ENCODE measurements at places on chromosomes 3 and 15.

DNA sequence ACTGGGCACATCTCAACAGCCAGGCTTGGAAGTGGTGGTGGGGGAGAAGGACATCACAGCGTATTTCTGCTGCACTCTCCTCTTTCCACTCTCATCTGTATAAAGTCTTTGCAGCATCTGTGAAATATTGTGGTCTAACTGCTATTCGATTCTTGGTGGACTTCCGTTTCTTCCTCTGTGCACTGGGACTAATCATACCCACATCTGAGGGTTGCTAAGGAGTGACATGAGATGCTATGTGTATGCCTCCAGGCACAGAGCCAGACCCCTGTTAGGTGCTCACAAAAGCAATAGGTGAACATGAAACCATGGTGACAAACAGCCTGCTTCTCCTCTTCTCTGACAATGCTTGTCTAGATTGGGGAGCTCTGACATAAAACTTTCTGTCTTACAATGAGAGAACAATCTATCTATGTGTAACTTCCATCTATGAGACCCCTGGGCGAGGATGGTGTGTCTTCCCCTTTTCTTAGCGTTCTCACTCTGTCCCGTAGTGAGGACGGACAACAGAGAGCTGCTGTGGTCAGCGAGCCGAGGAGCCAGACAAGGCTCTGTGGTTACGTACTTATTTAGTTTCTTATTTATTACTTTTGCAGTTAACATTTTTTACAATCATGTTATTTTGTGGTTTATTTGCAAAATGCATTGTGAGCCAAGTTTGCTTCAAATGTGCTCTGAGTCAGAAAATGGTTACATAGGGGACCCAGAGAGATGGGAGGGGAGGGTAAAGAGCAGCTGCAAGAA lies 196.7 kb upstream of the TPRG1 start:
- DNase-seq: peak; percentile 37

- DNase-seq: no peak
Measured at GRCh38 chr3:150697646-150698045, 6.1 kb downstream of the ERICH6 start.

DNA sequence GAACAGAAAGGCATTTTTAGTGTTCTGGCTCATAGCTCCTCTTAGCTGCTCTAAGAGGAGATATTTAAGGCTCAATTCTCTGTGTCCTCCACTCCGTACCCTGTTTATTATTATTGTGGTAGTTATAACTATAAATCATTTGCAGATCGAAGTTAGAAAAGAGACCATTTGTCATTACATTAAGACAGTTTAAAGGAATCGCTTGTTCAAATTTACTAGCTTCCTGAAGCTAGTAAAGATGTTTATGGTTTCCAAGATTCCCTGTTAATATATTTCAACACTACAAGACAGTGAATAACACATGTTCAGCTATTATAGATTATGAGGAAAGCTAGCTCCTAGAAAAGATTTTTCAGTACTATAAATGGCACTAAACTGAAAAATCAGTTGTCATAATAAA lies 12.6 kb downstream of the ATXN7 start:
- DNase-seq: no peak

DNA sequence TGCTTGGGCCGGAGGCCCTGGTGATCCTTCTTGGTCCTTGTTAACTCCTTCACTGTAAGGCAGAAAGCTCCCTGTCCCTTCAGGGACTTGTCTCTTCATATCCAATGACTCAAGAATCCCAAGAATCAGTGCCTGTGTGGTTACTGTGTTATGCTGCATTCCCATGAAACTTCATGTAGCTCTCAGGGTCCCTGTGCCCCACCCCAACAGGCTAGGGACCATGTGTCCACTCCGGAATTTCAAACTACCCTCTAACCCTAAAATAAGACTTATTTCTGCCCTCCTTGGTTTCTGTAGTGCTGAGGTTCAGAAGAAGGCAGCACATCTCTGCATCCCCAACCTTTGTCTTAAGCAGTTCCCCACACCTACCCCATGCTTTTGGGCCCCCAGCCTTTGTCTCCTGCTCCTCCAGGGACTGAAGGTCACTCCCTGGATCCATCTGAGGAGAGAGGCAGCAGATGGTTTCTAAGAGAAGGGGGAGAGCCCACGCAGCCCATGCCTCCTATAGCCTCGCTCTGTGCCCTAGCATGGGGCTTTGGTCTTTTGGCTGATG lies 531 bp upstream of the MAP1A start:
- DNase-seq: peak; percentile 36

GRCh38 chr3:50666837-50667236 lies 7.9 kb upstream of the DOCK3 start:
- no peak for DNase-seq

DNA sequence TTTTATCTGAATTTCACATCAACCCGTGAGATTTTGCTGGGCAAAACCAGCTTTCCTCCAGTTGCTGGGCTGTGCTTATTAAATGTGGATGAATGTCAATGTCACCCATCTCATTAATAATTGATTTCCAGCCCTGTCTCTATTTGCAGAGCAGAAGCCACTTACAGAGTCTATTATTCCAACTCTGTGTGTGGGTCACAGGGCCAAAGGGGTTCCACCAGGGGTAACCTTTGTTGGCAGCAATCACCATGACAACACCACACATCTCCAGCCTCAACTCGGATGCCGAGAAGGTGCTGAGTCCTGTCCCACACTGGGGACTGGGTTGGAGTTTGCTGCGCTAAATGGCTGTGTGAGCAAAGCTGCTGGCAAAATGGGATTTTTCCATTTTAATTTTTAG lies 51.1 kb upstream of the WNT5A start:
- DNase-seq: no peak

- peak; percentile 97 for DNase-seq
Measured at GRCh38 chr3:111904376-111905241, 45.5 kb downstream of the PHLDB2 start.

DNA sequence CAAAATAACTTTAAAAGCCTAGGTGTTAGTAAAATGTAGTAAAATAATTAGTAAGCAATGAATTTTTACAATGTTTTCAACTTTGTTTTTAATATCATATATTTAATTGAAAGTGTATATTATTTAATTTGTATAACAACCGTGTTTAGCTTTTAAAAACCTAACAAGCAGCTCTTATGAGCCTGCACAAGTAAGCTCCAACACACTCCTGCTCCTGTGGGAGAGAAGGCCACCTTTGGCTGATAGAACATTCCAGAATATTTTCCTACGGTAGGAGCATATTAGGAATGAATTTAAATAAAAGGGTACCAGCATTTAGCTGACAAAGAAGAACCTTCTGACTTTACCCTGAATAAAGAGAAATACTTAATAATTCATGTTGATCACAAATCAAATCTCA lies 40.3 kb upstream of the TM4SF1 start:
- no peak for DNase-seq

DNA sequence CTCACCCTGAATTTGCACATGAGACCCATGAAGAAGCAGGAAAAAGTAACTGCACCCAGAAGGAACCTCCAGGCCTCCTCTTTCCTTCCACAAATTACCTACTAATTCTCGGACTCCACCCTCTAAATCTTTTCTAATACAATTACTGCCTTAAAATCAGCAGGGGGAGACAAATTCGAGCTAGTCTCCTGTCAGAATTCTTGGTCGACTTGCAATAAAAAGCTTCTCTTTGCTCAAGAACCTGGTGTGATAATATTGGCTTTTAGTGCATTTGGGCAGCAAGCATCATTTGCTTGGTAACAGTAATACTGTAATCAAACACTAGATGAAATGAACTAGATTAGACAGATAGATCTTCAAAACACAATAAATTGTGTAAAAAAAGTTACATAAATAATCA lies 281.9 kb downstream of the RAP2B start:
- peak; percentile 10 for DNase-seq

DNA sequence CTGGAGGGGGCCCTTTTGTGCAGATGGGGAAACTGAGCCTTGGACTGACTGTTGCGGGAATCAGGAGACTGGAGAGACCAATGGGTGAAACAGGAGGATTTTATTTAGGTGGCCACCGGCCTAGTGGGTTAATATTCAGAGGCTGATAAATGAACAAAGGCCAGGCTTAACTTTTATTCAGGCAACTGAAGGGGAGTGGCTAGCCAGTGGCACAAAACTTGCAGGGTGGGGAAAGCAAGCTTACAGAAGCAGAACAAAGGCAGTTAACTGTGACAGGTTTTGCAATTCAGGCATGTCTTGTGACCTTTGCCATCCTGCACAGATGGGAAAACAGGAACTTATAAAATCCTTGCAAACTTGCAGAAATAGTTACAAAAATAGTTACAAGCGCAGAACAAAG lies 24.9 kb upstream of the ACAD9 start:
- DNase-seq: no peak

GRCh38 chr3:46398186-46398955 lies 8.5 kb downstream of the CCR5AS start:
- DNase-seq: no peak

- peak; percentile 38 for DNase-seq
Measured at GRCh38 chr15:70033529-70034140, 64.1 kb downstream of the TLE3 start.

GRCh38 chr15:83064859-83065258 lies 2.2 kb downstream of the BTBD1 start:
- no peak for DNase-seq

GRCh38 chr15:30065025-30065801 lies 17.5 kb upstream of the GOLGA8J start:
- DNase-seq: peak; percentile 94

DNA sequence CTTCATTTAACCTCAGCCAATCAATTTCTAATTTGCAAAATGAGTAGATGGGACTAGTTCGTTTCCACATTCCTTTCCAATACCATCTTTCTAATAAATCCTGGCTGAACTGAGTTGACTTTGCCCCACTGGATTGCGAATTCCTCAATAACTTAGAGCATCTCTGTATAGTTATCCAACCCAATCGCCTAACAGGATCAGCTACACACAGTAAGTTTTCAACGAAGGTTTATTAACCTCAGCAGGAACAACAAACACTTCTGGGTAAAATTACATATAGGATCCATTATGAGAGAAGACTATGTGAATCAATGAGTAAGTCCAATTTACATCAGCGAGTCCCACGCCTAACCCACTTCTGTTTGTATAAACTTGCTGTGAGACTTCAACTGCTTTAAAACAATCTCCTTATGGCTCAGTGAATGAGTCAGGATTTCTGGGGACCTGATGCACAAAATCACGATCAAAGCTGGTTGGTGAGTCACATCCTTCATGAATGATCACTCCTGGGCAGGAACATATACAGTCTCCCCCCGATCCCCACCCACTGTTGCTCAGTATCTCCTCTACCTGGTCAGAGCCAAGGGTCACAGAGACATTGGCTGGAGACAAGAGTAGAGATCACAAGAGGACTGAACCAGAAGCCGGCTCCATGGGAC lies 142.8 kb downstream of the EDEM1 start:
- peak; percentile 27 for DNase-seq

DNA sequence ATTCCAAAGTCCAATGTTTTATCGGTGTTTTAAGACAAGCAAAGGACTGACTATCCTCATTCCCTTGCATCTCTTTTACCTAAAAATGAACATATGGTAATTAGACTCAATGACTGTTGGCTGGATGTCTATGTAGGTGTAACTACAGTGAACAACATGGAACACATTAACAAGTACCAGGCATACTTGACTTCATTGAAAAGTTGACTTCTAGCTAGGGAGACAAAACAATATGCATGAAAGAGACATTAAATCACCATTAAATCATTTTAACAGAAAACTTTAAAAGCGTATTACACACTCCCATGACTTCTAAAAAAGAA lies 34.3 kb upstream of the ANPEP start:
- DNase-seq: no peak

All from A172 (cell line).